ENCODE measurements at places on chromosomes 12 and 14.

DNA sequence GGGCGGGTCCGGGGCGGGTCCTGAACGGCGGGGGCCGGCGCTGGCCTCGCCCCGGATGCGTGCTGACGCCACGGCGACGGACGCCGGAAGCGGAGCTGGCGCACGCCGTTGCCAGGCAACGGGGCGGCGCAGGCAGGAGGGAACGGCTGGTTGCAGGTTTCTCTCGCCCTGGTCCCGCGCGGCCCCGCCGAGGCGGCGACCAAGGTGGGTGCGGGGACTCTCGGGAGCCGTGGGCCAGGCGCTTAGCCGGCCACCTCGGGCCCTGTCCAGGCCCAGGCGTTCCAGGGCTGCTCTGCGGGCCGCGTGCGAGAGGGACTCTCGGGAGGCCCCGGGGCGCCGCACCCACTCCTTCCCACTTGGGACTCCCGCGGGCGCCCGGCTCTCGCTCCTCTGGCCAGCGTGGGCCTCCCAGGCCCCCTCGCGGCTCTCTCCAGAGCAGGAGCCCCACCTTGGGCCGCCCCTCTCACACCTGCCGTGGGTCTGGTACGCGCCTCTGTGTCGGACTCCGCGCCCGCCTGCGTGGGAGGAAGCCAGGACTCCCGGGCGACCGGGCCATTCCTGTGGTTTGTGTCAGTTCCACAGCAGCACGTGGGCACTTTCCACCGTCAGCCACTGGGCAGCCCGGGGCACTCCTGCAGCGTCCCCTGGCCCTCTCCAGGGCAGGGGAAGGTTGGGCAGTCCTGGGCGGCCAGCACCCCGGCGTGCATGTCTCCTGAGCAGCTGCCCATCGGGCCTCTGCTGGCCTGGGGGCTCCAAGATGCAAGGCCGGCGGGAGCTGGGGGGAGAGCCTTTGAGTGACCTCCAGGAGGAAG, at the start of gene CLBA1:
Gene CLBA1 (plus strand): TSS at position 114 of the 812 bp plus-strand sequence. CDS start 644 bp downstream, at position 758.
- peaks cover 9% of the 10 kb centered on the region for H3K27me3 ChIP-seq
- no peaks in the 10 kb centered on the region for H3K36me3 ChIP-seq
- H3K4me3 ChIP-seq, result peak within 1 kb of the TSS; percentile 76
- H3K27ac ChIP-seq, result peak within 1 kb of the TSS; percentile 52

DNA sequence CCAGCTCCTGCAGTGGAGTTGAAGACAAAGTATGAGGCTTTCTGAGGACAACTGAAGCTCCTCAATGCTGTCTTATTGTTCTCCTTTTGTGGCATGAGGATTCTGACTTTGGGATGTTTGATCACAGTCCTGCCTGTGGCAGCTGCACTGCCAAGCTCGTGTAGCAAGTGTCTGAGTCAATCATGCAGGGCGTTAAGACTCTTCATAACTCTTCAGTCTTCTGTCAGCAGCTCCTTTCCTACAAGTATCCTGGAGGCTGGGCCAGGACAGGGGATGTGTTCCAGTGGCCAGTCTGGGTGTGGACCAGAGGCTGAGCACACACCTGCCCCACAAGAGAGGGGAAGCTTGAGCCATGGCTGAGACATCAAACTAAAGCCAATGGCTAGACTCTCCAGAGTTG, 94.3 kb downstream of the PELI2 start:
- no peak overlapping the region for H3K4me3 ChIP-seq
- peaks cover 2% of the 10 kb centered on the region for H3K4me1 ChIP-seq
- H3K27ac ChIP-seq, result no peak overlapping the region
- H3K36me3 ChIP-seq, result no peaks in the 10 kb centered on the region
- no peaks in the 10 kb centered on the region for H3K27me3 ChIP-seq

DNA sequence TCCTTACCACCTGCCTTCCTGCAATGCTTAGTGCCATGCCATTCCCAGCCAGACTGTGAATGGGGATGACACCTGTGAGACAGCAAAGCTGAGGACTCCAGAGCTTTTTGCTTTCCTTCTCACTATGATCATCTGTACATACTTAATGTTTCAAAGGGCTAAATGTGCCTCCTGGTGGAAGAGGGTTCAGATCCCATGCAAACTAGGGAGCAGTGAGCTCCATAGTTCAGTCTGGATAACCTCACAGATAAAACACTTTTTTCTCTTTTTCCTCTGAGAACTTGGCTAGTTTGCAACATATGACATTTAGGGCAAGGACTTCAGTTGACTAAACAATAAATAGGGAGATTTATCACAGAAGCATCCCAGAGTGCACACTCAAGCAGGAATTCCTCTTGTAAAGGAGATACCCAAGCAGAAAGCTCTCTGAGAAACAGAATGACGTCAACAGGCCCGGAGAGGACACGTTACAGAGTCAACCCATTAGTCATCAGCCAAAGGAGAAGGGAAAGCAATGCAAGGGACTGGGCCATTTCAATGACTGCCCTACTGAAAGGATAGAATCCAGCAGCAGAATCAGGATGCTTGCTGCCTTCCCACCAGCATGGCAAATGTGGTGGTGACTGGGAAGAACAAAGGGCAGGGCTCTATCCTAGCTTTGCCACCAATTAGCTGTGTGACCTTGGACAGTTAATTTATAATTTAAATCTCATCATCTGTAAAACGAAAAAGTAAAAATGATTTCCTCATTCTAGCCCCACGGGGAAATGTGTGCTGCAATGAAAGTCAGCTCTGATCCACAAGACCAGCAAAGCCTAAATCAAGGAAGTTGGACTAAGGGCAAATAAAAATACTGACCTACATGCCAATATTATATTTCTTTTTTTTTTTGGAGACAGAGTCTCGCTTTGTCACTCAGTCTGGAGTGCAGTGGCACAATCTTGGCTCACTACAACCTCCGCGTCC, 80.8 kb upstream of the ACTN1 start:
- H3K36me3 ChIP-seq, result peaks cover 23% of the 10 kb centered on the region
- no peak overlapping the region for H3K27ac ChIP-seq
- H3K4me3 ChIP-seq, result no peak overlapping the region
- no peak for DNase-seq
- H3K4me1 ChIP-seq, result no peaks in the 10 kb centered on the region

DNA sequence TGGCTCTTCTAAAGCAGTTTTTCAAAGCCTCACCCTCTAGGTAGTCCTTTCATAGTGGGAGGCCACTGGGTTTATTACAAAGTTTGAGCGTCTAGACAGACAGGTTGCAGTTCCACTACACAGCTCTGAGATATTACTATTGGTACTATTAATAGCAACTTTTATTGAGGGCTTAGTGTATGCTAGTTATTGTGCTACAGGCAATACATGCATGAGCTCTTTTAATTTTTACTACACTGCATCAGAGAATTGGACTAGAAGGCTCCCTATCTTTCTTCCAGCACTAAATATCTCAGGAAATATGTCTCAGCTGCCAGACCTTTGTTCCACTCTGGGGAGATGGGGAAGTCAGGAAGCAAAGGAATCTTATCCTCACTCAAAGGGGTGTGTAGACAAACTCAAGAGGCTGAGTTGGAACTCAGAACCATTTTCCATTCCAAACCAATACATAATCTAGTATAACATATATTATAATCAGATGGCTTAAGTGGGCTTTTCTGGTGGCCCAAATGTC, 161.8 kb upstream of the SLC38A2 start:
- H3K27me3 ChIP-seq, result no peaks in the 10 kb centered on the region
- no peak overlapping the region for H3K4me3 ChIP-seq
- peaks cover under 1% of the 10 kb centered on the region for H3K36me3 ChIP-seq
- no peak overlapping the region for H3K27ac ChIP-seq
- peaks cover 16% of the 10 kb centered on the region for H3K4me1 ChIP-seq
- no peak for DNase-seq

DNA sequence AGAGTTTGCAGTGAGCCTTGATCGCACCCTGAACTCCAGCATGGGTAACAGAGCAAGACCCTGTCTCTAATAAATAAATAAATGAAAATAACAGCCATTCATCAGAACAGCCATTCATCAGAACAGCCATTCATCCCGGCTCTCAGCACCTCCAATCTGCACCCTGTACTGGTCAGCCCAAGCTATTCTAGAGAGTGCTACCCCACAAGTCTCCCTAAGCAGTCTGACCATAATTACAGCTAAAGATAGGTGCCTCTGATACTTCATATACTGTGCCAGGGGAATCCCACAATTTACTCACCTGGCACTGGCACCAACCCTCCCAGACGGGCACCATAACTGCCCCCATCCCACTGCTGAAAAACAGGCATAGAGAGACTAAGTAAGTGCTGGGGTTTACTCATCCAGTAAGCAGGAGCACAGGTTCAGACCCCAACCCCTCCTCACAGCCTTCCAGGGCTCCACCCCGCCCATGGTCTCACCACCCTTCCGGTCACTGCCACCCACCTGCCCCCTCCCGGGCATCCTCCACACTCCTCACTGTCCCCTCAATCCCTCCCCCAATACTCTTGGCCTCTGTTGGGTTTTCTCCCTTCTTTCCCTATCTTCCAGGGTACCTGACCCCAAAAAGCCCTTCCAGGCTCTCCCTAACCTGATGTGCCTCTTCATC, 15.2 kb upstream of the EIF5 start:
- H3K4me3 ChIP-seq, result no peak overlapping the region
- H3K36me3 ChIP-seq, result no peaks in the 10 kb centered on the region
- peaks cover 21% of the 10 kb centered on the region for H3K4me1 ChIP-seq
- no peaks in the 10 kb centered on the region for H3K27me3 ChIP-seq

DNA sequence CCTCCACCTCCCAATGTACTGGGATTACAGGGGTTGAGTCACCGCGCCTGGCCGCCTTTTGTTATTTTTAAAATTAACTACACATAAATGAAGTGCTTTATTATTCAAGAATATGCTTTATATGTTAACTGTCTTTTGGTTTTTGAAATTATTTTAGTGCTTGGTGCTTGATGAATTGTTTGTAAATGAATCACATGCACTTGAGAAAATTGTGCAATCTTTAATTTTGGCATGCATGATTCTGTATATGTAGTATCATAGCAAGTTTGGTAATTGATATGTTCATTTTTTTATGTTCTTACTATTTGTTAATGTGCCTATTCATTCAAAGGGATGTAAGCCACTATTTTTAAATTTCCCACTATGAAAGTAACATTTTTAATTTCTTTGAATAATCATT, 440.9 kb downstream of the NAV3 start:
- no peaks in the 10 kb centered on the region for H3K36me3 ChIP-seq
- H3K27ac ChIP-seq, result no peak overlapping the region
- H3K4me1 ChIP-seq, result no peaks in the 10 kb centered on the region
- no peak overlapping the region for H3K4me3 ChIP-seq
- DNase-seq, result no peak

DNA sequence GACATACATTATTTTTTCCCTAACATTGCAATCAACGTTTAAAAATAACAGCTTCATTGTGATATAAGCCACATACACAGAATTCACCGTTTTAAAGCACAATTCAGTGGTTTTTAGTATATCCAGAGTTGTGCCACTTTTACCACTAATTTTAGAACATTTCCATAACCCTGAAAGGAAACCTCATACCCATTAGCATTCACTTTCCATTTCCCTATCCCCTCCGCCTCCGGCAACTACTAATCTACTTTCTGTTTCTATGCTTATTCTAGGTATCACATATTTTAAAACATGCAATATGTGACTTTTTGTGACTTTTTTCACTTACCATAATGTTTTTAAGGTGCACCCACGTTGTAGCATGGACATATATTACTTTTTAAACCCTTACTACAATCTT, 55.6 kb upstream of the ISM2 start:
- no peak for DNase-seq
- peaks cover 8% of the 10 kb centered on the region for H3K36me3 ChIP-seq
- no peaks in the 10 kb centered on the region for H3K27me3 ChIP-seq
- H3K27ac ChIP-seq, result no peak overlapping the region

DNA sequence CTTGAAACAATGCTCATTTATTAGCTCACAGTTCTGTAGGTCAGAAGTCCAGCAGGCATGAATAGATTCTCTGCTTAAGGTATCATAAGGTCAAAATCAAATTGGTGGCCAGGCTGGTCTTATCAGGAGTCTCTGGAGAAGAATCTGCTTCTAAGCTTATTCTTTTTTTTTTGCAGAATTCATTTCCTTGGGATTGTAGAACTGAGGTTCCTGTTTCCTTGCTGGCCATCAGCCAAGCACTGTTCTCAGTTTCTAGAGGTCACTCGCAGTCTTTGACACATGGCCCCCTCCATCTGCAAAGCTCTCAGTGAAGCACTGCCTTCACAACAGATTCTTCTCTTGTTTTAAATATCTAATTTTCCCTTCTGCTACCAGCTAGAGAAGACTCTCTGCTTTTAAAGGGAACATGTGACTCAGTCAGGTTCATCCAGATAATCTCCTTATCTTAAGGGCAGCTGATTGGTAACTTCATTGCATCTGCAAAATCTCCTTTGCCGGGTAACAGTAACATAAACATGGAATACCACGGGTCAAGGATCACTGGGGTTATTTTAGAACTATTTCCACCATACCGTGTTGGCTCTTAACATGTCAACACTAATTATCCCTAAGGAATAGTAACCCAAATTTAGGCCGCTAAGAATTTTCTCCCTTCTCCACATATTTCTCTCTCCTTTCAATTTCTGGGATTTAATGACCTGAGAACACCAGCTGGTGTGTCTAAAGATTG, 25.3 kb downstream of the RHOJ start:
- H3K27me3 ChIP-seq, result peaks cover 4% of the 10 kb centered on the region
- no peak overlapping the region for H3K27ac ChIP-seq
- H3K4me1 ChIP-seq, result peaks cover 6% of the 10 kb centered on the region
- no peak overlapping the region for H3K4me3 ChIP-seq
- peaks cover 2% of the 10 kb centered on the region for H3K36me3 ChIP-seq

DNA sequence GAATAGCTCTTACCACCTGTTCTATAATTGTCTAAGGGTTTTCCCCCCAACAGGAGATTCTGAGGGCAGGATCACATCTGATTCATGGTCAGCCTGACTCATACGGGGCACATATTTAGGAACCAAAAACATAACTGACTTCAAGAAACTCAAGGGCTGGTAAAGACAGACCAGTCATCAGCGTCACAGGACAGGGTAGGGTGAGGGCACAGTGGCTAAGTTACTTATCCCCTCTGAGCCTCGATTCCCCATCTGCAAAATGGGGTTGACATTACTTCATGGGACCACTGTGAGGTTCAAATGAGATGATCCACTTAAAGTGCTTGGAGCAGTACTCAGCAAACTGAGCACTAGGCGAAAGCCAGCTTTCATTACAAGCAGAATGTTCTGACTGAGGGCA, 606 bp downstream of the CINP start:
- no peaks in the 10 kb centered on the region for H3K27me3 ChIP-seq
- peaks cover 15% of the 10 kb centered on the region for H3K4me1 ChIP-seq
- peaks cover 3% of the 10 kb centered on the region for H3K36me3 ChIP-seq
- peak overlapping the region; percentile 96 for H3K4me3 ChIP-seq

GRCh38 chr14:38199739-38200138, 8.0 kb upstream of the SSTR1 start:
- H3K4me1 ChIP-seq, result peaks cover 3% of the 10 kb centered on the region
- no peaks in the 10 kb centered on the region for H3K36me3 ChIP-seq
